Activated CD8-positive, alpha-beta memory T cell treated with anti-CD3 and anti-CD28 coated beads, Interleukin-2, amount 50 U/mL, for 4 hours (primary cell): ENCODE measurements at places on chromosomes 7 and 10.

DNA sequence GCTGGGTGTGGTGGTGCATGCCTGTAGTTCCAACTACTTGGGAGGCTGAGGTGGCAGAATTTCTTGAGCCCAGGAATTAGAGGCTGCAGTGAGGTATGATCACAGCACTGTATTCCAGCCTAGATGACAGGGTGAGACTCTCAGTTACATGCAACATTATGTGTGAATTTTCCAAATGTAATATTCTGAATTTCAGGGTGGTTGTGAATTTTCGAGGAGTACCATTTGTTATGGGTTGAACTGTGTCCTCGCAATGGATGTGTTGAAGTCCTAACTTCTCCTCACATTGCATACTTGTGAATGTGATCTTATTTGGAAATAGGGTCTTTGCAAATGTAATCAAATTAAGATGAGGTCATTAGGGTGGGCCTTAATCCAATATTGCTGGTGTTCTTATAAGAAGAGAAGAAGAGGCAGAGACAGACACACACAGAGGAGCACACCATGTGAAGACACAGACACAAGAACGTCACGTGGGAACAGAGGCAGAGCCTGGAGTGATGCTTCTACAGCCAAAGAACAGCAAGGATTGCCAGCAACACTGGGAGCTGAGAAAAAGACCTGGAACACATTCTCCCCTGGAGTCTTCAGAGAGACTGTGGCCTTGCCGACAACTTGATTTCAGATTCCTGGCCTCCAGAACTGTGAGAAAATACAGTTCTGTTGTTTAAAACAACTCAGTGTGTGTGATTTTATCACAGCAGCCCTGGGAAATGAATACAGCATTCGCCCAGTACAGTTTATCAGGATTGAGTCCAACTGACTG is 91.9 kb downstream of the ZNF783 start:
- DNase-seq, result no peak

DNA sequence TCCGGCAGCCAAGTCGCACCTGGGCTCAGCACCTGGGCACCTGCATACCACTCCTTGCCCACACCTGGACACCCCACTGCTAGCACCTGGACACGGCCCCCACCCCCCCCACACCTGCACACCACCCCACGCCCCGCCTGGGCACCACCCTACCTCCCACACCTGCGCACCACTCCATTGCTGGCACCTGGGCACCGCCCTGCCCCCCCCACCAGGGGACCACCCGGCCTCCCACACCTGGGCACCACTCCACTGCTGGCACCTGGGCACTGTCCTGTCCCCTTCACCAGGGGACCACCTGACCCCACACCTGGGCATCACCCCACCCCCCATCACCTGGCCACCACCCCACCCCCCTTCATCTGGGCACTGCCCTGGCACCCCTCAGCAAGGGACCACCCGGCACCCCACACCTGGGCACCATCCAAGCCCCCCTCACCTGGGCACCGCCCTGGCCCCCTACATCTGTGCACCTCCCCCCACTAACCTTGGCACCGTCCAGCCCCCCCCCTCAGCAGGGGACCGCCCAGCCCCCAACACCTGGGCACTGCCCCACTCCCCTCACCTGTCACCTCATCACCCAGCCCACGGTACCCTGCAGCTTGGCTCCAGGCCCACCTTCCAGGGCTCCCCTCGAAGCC is 33.8 kb upstream of the RNF32 start:
- no peak for DNase-seq

DNA sequence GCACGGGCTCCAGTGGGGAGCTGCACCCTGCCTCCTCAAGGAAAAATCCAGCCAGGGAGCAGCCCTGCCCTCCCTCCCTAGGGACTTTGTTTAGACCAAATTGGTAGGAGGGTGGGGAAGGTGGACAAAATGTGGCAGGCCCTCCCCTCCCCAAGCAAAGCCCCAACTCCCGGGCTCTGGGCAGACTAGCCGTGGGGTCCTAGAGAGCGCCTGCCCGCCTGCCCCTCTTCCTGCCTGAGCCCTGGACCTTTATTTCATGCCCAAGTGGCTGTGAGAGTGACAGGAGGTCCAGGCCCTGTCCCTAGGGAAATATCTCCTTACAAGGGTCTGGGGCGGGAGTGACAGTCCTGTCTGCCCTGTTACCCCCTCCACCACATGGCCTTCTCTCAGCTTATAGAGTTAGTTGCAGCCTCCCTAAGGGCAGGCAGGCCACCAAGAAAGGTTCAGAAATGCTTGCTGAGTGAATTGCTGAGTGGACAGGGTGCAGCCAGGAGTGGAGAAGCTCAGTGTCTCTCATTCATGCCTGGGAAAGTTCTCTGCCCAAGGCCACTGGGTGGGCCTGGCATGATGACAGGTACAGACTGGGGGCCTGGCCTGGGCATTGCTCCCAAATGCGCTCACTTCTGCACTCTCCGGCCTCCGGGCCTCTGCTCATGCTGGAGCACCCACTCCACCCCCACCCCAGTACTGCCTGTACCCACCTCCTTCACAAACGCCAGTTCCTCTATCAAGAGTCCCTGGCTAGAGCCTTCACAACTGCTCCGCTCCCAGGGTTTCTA is 25.2 kb downstream of the DNAJB12 start:
- DNase-seq, result no peak

DNA sequence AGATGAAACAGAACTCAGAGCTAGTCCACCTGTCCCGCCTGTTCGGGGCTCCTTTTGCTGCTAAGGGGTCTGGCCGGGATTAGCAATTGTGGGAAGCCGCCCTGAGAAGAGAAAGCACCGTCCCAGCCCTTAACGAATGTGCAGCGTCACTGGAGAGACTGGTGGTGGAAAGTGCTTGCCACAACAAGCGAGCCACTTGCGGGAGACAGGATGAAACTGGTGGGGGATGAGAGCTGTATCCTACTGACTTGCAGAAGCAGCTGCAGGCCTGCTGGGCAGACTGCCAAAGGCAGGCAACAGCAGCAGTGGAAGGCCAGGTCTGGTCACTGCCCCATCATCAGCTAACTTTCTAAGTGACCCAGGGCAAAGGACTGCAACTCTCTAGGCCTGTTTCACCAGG is 95.4 kb downstream of the FAM53B start:
- peak; percentile 43 for DNase-seq

- DNase-seq, result no peak
Observed at GRCh38 chr10:1183701-1184100, 127.5 kb downstream of the WDR37 start.

DNA sequence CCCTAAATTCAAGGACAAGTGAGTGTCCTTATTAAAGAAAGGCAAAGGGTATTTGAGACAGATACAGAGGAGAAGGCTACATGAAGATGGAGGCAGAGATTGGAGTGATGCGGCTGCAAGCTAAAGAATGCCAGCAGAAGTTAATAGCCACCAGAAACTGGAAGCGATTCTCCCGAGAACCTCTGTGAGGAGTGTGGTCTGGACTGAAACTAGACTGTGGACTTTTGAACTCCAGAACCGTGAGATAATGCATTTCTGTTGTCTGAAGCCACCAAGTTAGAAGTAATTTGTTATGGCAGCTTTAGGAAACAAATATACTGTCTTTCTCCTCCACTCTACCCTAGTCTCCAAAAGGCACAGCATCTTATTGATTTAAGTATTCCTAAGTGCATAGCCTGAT is 80.3 kb upstream of the CREB5 start:
- DNase-seq, result no peak

DNA sequence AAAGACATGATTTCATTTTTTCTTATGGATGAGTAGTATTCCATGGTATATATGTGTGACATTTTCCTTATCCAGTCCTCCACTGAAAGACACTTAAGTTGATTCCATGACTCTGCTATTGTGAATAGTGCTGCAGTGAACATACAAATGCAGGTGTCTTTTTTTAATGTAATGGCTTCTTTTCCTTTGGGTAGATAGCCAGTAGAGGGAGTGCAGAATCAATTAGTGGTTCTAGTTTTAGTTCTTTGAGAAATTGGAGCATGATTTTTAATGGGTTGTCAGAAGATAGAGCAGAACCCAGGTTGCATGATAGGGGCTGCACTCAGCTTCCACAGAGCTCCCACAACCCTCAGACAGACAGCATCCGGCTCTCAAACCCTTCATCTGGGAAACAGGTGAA is 152.9 kb upstream of the PLXDC2 start:
- no peak for DNase-seq

DNA sequence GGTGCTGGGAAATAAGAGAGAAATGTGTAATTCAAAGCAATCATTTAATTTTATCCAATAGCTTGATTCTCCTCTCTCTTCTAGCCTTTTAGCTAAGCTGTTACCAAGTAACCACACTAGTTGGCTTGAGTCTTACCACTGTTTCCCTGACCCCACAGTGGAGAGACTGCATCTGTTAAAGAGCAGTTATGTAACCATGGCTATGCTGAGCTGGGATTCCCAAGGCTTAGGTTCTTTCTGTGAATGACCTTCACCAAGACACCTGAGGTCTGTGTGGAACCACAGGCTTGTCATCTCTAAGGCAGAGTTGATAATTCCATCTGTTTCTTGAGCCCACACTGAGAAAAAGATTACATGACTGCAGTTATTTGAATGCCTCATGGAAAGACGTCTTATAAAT is 47.7 kb upstream of the ATRNL1 start:
- no peak for DNase-seq

GRCh38 chr7:2645274-2645868 is 13.6 kb downstream of the TTYH3 start:
- peak; percentile 42 for DNase-seq

DNA sequence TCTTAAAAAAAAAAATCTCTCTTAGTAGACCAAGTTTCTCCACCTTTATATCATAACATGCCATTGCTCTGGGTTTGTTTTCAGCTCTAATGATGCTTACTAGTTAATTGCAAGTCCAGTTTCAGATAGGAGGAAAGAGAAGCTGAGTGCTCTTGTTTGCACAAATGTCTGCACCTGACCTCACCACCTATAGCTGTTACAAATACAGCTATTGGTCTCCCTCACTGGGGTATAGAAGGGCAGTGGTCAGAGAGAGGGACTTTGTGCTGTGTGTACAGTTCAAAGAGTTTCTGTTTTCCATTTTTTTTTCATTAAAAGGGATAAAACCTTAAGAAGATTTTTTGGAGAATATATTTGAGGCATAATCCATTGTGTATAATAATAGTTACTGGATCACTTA is 52.7 kb downstream of the TAS2R16 start:
- DNase-seq, result no peak

- DNase-seq, result no peak
Observed at GRCh38 chr7:53111031-53111430, 75.6 kb downstream of the POM121L12 start.

DNA sequence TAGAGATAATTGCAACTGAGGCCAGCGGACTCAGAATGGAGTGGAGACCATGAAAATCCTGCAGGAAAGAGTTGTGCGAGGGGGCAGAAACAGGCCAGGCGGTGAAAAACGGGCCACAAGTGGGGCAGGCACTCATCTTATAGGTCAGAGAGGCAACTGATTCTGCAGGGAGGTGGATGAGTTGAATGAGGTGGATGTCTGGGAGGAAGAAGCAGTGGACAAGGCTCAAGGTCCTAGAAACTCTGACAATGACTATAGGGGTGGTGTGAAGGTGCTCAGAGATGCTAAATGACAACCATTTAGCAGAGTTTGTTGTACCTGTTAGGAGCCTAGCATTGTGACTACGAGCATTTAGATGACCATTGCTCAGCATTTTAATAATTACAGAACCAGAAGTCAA is 33.6 kb downstream of the MBL2 start:
- DNase-seq, result no peak

DNA sequence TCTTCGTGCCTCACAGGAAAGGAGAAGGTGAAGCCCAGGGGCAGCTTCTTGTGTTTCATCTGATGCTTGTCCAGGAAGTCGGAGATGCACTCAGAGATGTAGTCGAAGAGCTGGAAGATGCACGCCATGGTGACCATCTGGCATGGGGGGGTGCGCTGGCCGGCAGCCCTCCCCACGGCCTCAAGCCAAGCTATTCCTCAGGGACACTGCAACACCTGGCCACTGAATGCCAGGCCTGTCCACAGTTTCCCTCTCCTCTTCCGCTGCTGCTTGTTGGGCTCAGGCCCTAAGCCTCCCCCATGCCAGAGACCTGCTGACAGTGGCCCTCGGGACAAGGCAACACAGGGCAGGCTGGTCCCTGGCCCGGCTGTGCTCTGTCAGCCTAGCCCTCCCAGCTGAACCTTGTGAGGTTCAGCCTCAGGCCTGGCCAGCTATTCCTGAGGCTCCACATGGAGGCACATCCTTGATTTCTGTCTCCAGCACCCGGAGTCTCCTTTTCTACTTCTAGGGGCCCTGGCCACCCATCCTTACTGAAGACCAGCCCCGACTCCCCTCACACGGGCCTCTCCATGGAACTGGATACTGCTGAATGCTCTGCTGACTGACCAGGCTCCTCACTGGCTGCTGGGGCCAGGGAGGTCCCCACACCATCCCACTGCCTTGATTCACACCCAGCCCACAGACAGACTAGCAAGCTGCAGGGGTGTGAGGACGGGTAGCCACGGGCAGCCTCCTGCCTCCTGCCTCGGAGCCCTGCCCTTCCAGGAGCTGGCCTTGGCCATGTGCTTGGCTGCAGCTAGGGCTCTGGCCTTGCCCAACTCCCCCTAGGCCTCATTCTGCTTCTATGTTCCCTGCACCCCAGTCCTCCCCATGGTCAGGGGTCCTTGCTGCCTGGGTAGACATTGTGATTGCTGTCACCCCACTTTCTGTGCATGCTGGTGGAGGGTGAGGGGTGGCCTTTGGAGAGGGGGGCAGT is 10.1 kb upstream of the MYL7 start:
- DNase-seq, result no peak

DNA sequence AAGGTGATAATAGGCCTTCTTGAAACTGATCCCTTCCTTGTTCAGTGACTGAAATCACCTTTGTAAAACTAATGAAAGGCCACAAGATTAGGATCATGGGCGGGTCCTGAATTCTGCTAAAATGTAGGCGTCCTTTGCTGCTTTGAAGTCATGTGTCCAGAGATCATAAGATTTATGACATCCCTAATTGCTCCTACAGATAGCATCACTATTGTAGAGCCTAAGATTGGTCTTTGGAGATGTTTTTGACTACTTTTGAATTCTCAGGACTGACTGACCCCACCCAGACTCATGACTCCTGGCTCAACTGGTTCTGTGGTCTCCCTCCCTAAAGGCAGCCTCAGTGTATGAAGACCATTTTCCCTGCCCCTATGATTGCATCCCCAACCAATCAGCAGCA is 322.6 kb upstream of the SEMA3D start:
- DNase-seq, result no peak

- peak; percentile 38 for DNase-seq
Observed at GRCh38 chr7:74083928-74084721, 521 bp downstream of the LIMK1 start.

DNA sequence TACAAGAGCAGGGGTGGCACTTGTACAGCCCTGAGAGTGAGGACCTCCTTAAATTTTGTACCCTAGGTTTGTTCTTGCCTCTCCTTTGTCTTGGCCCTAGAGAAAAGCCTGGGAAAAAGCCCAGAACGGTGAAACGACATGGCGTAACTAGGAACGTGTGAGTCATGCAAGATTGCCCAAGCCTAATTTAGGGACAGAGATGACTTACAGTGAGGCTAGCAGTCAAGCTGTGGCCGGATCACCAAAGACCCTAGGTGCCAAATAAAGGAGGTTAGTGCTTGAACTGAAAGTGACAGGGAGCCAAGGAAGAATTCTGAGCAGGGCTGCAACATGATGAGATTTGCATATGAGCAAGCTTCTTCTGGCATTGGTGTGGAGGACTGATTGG is 25.1 kb downstream of the TBXAS1 start:
- no peak for DNase-seq
